CMK (cell line): ENCODE measurements at places on chromosomes 2 and 18.

- no peak for DNase-seq
Observed at GRCh38 chr2:195252018-195252417, 405.0 kb upstream of the SLC39A10 start.

DNA sequence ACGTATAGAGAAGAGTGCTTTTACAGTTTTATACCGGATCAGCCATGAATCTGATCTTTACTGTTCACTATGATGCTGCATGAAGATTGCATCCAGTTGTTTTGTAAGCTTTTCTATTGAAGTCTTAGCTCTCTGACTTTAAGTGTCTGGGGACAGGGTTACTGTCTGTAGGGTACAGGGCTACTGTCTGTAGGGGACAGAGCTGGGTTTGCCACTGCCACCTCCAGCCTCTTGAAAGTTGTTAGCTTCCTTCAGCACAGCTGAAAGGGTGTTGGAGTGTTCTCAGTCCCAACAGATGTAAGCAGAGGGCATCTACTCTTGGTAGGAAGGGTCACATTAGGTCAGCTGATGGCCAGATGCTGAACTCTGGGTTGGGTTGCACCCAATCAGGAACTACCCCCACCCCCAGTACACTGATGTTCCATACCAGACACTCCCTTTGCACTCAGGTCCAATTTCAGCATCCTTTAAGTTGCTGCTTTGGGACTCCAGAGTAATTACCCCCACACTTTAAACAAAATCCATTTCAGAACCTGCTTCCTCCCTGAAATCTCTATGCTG, 58.0 kb downstream of the MYL12B start:
- DNase-seq: no peak

GRCh38 chr2:142874293-142874814, 3.1 kb upstream of the KYNU start:
- no peak for DNase-seq

- DNase-seq: no peak
Observed at GRCh38 chr2:25131253-25131566, 37.2 kb downstream of the POMC start.

GRCh38 chr2:42906557-42907411, 114.4 kb upstream of the HAAO start:
- no peak for DNase-seq

DNA sequence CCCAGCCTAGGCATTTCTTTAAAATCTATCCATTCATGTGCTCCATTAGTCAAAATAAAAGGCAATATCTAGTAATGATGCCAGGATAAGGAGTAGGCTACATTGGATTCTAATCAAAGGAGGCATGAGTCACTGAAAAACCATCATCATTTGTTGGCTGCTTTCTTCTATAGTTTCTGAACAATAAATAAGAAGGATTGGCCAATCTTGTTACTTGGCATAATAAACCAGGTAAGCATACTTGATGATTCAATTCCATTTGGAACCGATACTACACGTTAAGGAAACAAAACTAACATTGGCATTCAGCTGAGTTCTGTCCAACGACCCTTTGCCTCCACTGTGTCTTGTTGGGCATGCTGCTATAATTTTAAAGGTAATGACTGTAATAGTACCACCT, 27.2 kb downstream of the ATP8B1 start:
- DNase-seq: no peak
